ENCODE measurements at places on chromosomes 3 and 15.

- DNase-seq: no peak
Measured at GRCh38 chr3:16151109-16151508, 23.4 kb upstream of the GALNT15 start.

GRCh38 chr3:159532577-159532976, 456.1 kb upstream of the IL12A start:
- no peak for DNase-seq

- DNase-seq: no peak
Measured at GRCh38 chr15:52794665-52795463, 4.7 kb upstream of the ONECUT1 start.

GRCh38 chr3:186251948-186252619, 110.0 kb downstream of the DGKG start:
- no peak for DNase-seq

DNA sequence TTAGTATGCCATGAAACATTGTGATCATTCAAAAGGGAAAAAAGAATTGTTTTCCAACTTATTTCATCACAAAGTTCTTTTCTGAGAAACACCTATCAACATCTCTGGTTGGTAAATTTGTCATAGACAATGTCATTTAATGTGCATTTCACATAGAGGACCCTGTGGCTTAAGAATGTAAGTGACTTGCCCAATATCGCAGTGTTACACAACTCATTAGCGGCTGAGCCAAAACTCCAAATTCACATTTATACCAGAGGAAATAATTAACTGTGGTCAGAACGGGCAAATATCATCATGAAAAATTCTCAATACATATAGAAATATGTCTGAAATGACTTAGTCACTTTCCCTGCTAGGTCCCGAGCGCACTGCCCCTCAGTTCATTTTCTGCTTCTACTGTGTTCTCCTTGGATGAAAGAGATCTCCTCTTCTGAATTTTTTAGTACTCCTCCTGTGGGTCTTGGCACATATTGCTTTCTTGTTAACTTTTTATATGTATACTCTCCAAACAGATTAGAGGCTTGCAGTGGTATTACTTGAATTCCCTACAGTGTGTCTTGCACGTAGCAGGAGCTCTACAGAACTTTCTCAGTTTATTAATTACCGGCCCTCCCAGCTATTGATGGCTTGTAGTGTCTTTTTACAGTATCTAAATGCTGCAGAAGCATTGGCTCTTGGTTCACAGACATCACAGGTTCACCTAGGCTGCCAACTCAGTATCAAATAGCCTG, 33.1 kb downstream of the PTX3 start:
- DNase-seq: no peak

- DNase-seq: peak; percentile 77
Measured at GRCh38 chr3:4850211-4850927, 128.9 kb upstream of the BHLHE40 start.

DNA sequence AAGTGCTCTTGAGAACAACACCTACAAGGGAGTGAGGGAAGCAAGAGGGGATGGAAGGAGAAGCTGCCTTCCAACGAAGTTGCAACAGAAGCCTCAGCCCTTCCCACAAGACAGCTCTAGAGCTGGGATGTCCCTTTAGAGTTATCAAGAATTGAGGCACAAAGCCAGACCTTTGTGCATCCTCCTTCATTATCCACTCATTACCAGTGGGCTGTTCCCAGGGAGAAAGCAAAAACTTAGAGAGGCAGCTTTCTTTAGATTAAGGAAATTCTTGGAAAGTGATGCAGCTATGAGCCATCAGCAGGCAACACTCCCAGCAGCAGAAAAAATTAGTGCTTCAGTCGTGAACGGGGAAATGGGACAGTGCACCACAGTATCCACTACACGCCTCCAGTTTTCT, 10.6 kb upstream of the CD96 start:
- no peak for DNase-seq

DNA sequence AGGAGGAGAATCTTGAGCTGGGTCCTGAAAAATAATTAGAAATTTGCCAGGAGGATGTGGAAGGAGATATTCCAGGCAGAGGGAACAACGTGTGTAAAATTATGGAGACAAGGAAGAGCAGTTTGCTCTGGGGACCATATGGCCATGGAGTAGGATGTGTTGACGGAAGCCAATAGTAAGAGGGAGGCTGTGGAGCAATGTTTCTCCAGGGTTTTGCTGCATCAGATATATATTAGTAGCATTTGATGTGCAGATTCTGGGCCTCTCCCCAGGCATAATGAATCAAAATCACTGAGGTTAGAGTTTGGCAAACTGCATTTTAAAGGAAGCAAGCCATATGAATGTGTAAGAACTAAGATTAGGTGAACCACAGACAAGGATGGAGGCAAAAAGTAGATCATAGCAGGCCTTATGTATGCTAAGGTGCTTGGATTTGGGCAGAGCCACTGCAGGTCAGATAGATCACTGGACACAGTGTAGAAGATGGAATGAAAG, 192.9 kb upstream of the IL12A start:
- DNase-seq: no peak

DNA sequence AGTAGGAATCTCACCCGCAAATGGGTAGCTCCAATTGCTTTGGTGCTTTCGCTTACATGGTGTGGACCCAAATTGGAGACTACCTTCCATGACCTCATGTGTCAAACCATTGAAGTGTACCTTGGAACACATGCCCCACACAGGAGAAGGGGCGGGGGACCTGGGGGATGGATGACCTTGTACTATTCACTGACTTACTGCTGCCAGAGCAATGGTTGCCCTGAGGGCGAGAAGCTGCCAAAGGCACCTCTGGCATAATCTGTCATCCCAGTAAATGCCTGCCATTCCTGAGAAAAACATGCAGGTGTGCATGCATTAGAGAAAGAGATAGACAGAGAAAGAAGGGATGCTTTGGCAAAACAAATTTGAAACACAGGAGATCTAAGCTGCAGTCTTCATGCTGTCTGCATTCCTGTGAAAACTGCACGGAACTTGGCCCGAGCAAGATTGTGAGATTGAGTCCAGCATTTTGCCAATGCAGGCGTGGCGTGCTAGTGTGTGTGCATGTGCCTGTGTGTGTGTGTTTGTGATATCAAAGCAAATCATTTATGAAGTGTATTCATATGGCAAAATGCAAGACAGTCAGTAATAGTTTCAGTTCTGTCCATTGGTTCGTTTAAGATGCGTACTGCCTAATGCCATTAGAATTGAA, 219.5 kb upstream of the MDFIC2 start:
- no peak for DNase-seq

DNA sequence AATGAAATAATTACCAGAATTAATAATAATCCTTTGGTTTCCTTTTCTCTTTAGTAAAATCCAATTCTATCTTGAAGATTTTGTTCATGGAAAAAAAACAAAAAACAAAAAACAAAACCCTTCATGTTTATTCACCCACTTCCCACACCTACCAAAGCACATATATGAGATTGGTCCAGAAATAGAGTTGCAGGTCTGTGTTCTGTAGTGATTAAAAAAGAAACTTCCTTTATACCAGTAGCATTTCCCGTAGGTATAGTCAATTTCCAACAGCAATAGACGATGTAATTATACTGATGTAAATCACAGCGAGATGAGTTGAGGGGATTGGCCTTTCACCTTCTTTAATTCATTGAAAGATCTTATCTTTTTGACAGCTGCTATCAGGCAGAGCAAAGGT, 194.6 kb downstream of the SOX2 start:
- no peak for DNase-seq

- DNase-seq: no peak
Measured at GRCh38 chr15:57082054-57082728, 163.7 kb downstream of the TCF12 start.

DNA sequence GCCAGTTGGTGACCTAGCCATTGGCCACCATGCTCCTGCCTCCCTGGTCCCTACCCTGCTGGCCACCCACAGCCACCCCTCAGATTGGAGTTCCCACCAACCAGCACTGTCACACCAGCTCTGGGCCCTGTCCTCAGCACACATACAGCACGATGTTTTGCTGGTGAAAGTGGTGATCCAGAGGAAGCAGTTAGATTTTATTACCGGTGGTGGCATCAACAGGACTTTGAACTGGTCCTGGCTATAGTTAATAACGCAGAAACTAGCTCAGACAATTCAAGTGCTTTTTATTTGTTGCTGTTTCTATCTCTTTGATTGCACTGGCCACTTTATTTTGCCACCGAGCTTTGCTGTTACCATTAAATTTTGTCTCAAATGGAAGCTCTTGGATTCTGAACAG, 16.4 kb upstream of the KLHL24 start:
- DNase-seq: no peak

Measured in T-helper 2 cell treated with Interferon-gamma antibody and Interleukin-4, amounts not matched to agents 5 μg/mL and 100 μg/mL, for 36 hours (primary cell).